ENCODE measurements at places on chromosomes 13 and 19.

GRCh38 chr19:30227012-30227621, 145.1 kb upstream of the ZNF536 start:
- DNase-seq = peak; percentile 17

DNA sequence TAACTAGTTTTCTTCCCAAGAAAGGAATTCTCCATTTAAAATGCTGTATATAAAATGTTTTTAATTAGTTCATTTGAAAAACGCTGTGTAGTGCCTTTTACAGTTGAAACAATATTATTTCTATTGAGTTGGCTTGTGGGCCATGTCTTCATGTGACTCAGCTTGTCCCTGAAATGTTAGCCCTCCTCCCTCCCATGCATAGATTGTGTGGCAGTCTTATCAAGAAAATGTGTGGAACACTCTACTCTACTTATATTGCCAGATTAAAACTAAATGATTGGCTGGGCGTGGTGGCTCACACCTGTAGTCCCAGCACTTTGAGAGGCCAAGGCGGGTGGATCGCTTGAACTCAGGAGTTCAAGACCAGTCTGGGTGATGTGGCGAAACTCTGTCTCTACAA, 33.4 kb downstream of the TFDP1 start:
- no peak for DNase-seq

DNA sequence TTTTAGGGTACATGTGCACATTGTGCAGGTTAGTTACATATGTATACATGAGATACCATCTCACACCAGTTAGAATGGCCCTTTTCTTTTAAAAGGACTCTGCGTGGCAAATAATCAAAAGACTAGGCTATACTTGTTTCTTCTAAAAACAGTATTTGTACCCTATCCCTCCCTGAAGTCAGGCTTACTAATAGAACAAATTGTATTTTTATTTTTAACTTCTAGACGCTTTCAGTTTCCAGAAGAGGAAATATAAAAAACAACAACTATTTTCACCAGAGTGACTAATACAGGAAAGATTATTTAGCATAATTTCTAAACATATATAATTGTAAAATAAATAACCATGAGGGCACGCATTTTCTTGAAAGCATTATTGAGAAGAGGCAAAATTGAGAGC, 83.6 kb downstream of the ITGBL1 start:
- no peak for DNase-seq

DNA sequence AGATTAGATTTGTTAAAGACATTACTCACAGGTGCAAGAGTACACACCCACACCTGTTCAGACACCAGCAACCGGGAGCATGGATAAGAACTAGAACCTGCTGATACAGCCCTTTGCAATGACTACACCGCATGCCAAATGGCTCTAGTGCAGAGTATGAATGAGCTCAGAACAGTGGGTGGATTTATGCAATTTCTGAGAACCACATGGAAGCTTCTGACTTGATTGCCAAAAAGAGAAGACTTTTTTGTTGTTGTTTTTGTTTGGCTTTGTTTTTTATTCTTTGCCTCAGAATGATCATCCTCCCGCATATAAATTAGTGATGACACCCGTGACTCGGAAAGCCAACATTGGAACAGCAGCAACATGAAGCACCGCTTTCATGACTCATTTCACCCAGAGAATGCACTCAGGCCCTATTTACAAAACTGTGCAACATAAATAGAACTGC, 77.4 kb upstream of the LRCH1 start:
- DNase-seq = peak; percentile 75

GRCh38 chr13:90055121-90055520, 1292.4 kb upstream of the MIR17HG start:
- DNase-seq = no peak

GRCh38 chr13:24249624-24250023, 59.8 kb upstream of the C1QTNF9 start:
- no peak for DNase-seq

GRCh38 chr19:29255006-29255405, 42.1 kb upstream of the UQCRFS1 start:
- DNase-seq = no peak

GRCh38 chr19:29928831-29929230, 13.2 kb upstream of the URI1 start:
- no peak for DNase-seq

- no peak for DNase-seq
Observed at GRCh38 chr13:111325146-111325890, 4.9 kb downstream of the TEX29 start.

DNA sequence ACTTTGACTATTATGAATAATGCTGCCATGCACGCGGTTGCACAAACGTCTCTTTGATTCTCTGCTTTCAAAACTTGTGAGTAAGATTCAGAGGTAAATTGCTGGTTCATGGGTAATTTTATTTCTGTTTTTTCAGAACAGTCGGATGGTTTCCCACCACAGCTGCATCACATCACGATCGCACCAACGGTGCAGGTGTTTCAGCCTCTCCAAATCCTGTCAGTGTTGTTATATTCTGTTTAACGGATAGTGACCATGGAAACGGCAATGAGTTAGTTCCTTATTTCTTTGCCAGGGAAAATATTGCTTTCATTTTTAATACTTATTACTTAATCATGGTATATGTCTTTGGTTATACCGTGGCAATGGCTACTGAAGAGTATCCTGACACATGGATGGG, 19.1 kb upstream of the ZNF835 start:
- no peak for DNase-seq

DNA sequence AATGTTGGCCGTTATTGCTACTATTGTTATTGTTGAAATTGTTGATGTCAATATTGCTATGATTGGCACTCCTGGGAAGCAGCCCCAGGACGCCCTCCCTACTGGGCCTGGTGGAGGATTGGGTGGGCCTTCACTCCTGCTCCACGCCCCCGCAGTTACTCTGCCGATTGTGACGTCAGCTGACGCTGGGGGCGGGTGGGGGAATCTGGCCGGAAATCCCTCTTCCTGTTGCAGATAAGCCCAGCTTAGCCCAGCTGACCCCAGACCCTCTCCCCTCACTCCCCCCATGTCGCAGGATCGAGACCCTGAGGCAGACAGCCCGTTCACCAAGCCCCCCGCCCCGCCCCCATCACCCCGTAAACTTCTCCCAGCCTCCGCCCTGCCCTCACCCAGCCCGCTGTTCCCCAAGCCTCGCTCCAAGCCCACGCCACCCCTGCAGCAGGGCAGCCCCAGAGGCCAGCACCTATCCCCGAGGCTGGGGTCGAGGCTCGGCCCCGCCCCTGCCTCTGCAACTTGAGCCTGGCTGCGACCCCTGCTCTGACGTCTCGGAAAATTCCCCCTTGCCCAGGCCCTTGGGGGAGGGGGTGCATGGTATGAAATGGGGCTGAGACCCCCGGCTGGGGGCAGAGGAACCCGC, at the start of gene ETV2:
Gene ETV2, plus strand, starts transcription at position 231 of the 637 bp plus-strand sequence. CDS start 716 bp downstream, outside the sequence.
- DNase-seq = no peak

- DNase-seq = no peak
Observed at GRCh38 chr19:13121551-13122274, 3.6 kb downstream of the NACC1 start.

DNA sequence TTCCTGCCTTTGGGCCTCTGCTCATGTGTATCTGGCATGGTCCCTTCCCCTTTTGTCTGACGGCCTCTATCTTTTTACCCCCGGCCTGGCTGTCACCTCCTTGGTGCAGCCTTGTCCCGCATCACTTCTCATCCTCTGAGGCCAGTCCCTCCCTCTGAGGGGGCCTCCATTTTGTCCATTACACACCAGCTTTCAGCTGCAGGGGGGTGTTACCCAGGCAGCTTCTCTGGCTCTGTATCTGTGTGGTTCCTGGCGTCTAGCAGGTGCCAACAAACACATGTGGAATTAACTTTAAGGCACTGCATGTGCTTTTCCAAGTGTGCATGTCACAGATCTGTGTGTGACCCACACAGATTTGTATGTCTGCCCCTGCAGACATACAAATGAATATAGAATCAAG, 52.4 kb downstream of the LYL1 start:
- no peak for DNase-seq

GRCh38 chr13:100203696-100204367, 114.9 kb downstream of the PCCA start:
- peak; percentile 64 for DNase-seq

DNA sequence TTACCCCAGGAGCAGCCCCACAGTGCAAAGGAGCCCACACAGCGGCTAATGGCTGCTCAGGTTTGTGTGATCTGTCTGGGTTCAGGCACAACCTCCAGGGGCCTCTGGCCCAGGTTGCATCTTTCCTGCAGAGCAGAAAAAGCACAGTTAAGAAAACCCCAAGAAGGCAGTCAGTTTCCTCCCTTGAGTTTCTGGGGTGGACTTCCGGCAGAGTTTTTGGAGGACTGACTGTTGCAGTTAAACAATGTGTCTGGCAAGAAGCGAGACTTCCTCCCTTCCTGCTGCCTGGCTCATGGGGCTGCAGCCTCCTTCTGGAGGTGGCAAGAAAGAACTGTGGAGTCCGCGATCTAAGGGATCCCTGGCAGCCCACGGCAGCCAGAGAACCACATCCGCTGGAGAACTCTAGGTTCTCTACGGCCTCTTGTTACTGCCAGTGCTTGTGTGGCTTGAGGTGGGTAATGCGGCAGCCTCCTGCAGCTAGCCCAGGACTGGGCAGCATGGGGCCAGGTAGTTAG, 114.4 kb downstream of the ZDHHC20 start:
- no peak for DNase-seq

- DNase-seq = no peak
Observed at GRCh38 chr19:29660835-29661234, 4.4 kb upstream of the PLEKHF1 start.

GRCh38 chr13:112959206-112959605, 9.8 kb upstream of the MCF2L start:
- DNase-seq = no peak

DNA sequence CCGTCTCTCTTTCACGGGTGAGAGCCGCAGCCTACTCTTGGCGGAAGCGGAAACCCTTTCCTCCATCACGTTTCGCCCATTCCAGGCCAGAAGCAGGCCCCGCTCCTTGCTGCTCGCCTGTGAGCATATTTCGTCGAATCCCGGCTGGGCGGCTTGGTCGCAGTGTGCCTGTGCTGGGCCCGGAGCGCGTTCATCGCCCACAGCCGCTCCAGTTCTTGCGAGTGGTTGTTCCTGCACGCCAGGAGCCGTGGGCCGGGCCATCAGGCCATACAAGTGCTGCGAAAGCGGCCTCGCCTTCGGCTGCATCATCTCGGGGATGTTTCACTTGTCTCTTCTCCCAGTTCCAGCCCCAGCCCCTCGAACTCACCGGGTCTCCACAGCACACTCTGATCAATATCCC, 65.0 kb downstream of the ZNF627 start:
- no peak for DNase-seq

DNA sequence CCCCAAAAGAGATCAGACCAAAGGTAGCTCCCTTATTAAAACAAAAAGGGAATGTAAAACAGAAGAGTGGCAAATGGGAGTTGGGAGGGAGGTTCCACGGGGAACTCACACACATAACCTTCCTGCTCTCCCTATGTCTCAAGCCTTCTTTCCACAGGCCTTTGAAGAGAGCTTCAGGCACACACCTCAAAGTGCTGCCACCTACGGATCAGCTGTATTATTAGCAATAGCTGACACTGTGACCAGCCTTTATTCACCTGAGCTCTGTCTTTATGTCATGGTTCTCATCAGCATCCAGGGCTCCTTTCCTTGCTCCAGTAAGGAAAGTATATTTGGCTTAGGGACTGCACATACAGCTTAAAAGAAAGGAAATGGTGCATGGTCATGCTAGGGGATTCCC, 11.3 kb downstream of the ZNF571 start:
- no peak for DNase-seq

- DNase-seq = peak; percentile 7
Observed at GRCh38 chr13:46523972-46524752, 28.8 kb upstream of the LRCH1 start.

DNA sequence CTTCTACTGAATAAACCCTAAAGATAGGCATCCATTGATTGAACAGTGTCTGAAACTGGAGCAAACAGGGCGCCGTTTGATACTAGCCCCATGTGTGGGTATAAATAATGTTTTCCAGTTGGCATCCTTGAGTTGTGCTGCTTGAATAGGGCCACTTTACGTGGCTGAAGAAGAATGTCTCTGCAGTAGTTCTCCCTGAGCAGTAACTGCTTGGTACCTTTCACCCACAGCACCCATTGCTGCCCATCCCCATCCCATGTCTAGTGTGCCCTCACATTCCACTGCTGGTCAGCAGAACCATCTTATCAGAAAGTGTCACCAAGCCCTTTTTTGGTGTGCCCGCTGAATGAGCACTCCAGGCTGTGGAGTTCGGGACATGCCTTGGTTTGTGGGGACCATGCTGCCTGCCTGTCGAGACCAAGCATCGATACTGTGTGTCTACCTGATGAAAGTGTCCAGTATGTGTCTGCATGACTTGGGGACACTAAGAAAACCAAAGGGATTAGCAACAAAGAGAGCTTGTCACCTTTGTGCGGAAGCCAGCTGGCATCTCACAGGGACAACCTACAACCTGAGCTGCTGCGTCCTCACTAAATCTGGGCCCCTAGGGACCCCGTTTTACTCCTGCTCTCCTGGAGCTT, 162.0 kb downstream of the TM9SF2 start:
- no peak for DNase-seq

DNA sequence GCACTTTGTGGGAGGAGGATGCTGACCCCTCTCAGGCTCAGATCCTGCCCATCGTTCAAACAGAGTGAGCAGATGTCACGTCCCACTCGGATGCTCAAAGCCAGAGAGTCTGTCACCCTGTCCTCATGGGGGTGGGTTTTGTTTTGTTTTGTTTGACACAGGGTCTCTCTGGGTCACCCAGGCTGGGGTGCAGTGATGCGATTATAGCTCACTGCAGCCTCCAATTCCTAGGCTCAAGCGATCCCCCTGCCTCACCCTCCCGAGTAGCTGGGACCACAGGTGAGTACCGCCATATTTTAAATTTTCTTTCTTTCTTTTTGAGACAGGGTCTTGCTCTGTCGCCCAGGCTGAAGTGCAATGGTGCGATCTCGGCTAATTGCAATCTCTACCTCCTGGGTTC, 4.0 kb downstream of the ADGRE2 start:
- DNase-seq = no peak

DNA sequence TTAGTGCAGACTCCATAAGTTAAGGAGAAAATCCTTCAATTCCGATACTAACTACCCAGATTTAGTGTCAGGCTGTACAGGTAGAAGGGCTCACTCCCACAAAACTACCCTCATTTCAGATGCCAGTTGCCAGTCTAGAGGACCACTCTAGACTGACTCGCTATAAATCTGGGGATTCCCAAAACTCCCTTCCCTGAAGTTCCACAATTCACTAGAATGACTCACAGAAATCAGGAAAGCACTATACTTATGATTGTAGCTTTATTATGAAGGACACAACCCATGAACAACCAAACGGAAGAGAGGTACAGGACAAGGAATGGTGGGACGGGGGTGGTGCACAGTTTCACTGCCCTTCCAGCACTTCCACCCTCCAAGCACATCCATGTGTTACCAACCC, 321.2 kb downstream of the DIAPH3 start:
- no peak for DNase-seq

DNA sequence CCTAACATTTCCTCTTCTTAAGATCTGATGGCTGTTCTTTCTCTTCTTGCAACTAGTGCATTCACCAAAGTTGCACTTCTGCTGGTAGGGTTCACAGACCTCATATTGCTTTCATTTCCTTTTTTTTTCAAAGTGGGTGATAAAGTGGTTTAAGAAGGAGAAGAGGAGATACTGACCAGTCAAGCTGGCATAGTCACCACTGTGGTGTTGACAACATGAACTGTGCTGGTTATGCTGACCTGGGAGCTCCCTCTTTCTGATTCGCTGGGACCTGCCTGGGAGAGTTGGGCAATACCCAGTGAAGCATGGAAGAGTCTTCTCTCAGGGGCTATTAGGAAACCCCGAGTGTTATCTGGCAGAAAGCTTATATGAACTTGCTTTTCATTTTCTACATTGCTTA, 222.9 kb downstream of the SLITRK5 start:
- DNase-seq = no peak

- no peak for DNase-seq
Observed at GRCh38 chr19:12937093-12937926, 1.1 kb upstream of the CALR start.

Measured in AG08395 (cell line).